ENCODE measurements at places on chromosomes 3 and 15.

DNA sequence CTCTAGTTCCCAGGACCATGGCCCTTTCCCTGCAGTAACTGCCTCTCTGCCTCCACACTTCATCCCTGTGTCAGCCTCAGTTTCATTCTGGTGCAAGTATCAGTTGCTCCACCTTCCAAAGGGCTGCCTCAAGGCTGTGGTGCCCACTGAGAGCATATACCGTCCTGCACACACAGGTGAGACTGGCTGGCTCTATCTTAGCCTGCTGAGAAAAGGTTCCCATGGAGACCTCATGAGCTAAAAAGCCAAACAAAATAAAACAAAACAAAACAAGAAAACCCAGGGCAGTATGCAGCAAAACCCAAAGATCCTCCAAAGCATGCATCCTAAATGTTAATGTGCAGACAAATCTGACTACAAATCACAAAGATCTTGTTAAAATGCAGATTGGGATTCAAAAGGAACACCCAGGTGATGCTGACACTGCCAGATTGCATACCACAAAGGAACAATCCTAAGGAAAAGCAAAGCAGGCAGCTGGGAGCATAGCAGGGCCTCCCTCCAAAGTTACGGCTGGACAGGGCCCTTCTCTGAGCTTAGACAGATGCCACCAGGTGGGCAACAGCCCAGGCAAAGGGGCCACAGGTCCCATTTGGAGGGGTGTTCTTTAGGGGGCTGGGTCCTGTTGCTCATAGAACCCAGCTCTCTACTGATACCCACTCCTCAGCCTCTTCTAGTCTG, 76.3 kb upstream of the SLCO2A1 start:
- DNase-seq = no peak

GRCh38 chr3:29922992-29923746, 642.3 kb downstream of the RBMS3 start:
- peak; percentile 84 for DNase-seq

DNA sequence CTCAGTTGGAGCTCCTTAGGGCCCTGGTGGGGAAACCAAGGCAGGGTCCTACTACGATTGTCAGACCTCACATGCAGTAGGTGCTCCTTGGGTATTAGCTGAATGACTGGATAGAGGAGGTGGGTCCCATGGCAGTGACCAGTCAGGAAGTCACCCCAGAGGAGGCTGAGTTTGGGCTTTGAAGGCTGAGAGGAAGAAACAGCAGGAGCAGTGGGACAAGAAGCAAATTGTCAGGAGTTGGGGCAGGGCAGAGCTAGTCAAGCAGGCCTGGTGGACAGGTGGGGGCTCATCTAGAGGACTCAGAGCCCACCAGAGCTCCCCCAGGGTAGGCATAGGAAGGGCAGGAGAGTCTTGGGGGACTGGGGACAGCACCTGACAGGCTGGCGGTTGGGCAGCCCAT, 3.1 kb downstream of the NBEAL2 start:
- no peak for DNase-seq

- no peak for DNase-seq
Measured at GRCh38 chr3:141268306-141268705, 36.7 kb downstream of the PXYLP1 start.

GRCh38 chr15:71224024-71224423, 108.8 kb downstream of the THSD4 start:
- DNase-seq = no peak

DNA sequence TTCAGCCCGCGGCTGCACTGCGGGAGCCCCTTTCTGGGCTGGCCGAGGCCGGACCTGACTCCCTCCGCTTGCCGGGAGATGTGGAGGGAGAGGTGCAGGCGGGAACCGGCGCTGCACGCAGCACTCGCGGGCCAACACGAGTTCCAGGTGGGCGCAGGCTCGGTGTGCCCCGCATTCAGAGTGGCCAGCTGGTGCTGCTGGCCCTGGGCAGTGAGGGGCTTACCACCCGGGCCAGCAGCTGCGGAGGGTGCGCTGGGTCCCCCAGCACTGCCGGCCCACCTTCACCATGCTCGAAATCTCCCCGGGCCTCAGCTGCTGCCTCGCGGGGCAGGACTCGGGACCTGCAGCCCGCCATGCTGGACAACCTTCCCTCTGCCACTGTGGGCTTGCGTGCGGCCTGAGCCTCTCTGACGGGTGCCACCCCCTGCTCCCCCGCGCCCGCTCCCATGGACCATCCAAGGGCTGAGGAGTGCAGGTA, 733.5 kb upstream of the CCDC54 start:
- no peak for DNase-seq

GRCh38 chr3:52153389-52154096, 680 bp downstream of the POC1A start:
- peak; percentile 49 for DNase-seq

DNA sequence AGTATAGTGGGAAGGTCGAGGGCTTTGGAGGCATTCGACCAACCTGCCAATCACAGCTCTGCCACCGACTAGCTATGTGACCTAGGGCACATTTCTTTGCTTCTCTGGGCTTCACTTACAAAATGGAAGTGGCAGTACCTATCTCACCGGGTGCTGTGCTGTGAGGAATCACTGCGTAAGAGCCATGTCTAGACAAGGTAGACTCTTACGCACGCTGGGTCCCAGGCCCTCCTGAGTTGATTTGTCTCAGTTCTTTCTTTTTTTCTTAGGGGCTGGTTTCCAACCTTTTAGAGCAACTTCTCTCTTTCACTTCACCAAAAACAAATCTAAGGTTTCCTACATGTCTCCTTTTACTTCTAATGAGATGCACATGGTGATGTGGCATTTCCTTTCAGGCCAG, 18.8 kb downstream of the CA12 start:
- no peak for DNase-seq

DNA sequence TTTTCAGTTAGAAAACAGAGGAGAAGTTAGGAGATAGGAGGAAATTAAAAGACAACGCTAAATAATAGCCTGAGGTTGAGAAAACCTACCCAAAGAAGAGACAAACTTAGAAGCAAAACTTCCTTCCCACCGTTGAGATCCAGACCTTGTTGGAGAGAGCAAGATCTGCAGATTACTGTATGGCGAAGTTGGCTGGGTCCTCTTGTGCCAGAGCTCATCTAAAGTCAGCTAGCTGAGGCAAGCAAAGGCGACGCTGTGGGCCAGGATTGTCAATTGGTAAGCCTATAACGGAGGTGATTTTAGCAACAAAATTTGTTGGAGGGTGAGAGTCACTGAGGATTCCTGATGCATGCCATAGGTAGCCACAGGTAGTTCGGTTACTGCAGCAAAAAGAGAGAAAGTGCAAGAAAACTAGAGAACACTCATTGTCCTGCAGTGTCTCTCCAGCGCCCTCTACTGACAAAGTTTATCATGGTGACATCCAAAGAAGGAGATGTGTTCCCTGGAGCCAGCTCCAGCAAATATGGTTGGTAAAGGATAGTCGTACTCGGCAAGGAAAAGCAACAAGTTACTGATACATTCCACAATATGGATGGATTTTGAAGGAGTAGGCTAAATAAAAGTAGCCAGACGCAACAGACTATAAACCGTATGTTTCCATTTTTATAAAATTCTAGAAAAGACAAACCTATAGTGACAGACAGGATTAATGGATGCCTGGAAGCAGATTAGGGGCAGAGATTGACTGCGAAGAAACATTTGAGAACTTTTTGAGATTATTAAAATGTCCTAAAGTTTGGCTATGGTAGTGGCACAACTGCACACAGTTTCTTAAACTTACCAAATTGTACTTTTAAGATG, 9.8 kb upstream of the OR5K4 start:
- DNase-seq = peak; percentile 45

DNA sequence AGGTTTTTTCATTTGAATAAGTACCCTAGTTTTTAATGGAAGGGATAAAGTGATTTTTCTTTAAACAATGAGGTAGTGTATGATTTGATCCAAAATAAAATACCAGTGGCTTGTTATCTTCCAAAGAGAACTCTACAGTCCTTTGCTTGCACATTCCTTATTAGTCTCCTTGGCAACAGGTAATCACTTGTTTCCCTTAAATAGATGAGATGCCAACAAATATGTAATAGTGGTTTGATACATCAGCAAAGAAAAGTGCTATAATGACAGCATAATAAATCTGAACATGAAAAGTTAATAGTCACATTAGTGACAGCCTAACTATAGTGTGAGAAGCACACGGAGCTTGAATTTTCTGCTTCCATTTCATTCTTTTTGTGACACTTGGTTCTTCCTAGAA, 360.2 kb downstream of the ZNF385D start:
- DNase-seq = peak; percentile 10

- DNase-seq = no peak
Measured at GRCh38 chr3:150055332-150055731, 84.6 kb upstream of the PFN2 start.

DNA sequence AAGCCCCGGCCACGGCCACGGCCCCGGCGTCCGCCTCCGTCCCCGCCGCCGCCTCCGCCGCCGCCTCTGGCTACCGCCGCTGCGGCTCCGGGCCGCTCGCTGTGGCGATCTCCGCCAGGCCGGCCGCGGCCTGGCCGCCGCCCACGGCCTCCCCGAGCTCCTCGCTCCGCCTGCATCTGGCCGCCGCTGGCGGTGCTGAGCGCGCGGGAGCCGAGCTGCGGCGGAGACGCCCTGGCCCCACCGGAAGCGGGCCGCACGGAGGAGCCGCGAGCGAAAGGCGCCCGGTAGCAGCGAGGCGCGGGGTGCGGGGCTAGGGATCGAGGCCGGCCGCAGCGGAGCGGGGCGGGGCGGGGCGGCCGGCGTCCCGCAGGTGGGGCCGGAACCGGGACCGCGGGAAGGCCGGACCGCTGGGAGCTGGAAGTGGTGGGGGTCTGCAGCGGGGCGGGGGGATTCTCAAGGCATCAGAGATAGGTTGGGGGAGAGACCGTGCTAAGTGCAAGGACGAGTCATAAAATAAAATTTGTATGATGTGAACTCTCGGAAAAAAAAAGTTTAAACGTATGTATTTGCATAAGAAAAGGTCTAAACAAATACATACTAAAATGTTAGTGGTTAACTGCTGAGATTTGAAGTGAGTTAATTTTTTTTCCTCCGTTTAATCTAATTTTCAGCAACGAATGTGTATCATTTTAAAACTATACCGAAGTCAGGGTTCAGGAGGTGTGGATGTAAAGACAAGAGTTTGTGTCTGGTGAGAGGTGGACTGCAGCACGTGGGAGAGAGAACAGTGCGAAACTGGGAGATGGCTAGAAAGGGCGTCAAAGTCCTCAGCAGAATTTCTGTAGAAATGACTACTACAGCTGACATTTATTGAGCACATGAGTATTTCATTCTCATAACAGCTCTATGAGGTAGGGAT, at the start of gene AVEN:
Gene AVEN, minus strand, starts transcription at position 334 of the 919 bp plus-strand sequence. Its CDS starts 158 bp downstream, at position 176.
- DNase-seq = peak; percentile 83

DNA sequence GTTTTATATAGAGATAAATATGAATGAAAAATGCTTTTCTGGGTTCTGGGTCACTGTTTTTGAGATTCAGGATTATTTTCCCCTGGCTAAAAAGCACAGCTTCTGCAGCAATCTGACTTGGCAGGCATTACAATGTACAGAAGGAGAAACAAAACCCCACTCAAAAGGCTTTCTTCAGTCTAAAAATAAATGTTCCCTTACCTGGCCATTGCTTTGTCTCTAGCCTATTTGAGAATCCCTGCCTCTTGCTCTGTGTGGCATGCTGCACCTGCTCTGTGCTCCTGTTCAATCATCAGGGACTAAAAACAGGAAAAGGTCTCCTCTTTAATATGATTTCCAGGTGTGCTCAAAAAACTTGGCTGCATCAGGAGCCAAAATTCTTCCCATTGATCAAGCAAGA, 187.4 kb upstream of the STAC start:
- DNase-seq = no peak

- DNase-seq = no peak
Measured at GRCh38 chr3:69197922-69198530, 75.6 kb upstream of the LMOD3 start.

DNA sequence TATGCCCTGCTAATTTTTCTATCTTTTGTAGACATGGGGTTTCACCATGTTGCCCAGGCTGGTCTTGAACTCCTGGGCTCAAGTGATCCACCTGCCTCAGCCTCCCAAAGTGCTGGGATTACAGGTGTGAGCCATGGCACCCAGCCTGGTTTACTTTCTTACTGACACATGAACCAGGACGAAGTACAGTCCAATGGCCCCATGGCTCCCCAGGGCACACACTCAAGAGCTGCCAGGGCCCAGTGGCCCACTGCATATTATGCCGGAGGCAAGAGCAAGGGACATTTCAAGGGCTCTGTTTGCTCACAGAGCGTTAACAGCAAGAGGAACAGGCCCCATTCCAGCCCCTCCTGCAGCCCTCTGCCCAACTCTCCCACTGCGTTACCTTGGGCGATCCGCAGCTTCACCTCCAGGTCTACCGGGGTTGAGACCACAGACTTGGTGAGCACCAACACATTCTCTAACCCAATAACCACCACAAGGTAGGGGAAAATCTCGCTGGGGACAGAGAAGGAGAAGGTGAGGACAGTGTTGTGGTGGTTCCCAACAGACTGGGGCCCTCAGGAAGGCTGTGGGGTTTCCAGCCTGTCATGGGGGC, 42.8 kb downstream of the PTPN23 start:
- no peak for DNase-seq
